ENCODE measurements at places on chromosomes 5 and 9.
A peak's percentile ranks its signal among the peaks of the same experiment; 100 is the strongest.

DNA sequence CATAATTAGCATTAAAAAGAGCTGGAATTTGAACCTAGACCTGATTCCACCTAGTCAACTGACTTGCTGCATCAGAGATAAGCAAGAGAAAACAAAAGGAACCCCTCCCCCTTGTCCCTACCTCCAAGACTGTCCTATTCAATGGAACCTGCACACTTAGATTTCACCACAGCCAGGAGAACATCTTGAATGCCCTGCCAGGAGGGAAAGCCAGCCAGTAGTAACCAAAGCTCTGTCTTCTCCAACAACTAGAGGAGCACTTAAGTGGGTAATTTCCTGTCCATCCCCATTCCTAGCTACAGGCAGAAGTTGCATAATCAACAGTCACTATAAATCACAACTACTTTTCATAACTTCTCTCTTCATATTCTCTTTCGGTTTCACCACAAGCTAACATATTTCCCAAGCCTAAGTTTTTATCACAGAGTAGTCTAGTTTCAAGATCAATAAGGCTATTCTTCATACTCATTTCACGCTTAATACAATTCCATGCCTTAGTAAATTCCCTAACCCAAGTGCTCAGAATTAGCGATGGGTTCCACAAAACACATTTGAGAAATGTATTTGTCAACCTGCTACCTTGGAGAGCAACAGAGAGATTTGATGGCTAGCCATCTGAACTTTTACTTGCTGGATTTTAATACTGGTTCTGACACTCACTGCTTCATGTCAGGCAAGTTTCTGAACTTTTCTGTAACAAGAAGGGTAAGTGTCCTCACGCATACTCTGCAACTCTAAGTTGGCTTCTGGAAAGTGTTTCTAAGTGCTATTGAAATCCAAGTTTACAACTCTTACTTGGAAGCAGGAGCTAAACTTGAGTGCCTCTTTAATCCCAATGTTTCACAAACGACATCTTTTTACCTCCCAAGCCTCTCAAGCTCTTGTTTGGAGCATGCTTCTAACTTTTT, 2.0 kb downstream of the DENND1A start:
- no peak for DNase-seq

DNA sequence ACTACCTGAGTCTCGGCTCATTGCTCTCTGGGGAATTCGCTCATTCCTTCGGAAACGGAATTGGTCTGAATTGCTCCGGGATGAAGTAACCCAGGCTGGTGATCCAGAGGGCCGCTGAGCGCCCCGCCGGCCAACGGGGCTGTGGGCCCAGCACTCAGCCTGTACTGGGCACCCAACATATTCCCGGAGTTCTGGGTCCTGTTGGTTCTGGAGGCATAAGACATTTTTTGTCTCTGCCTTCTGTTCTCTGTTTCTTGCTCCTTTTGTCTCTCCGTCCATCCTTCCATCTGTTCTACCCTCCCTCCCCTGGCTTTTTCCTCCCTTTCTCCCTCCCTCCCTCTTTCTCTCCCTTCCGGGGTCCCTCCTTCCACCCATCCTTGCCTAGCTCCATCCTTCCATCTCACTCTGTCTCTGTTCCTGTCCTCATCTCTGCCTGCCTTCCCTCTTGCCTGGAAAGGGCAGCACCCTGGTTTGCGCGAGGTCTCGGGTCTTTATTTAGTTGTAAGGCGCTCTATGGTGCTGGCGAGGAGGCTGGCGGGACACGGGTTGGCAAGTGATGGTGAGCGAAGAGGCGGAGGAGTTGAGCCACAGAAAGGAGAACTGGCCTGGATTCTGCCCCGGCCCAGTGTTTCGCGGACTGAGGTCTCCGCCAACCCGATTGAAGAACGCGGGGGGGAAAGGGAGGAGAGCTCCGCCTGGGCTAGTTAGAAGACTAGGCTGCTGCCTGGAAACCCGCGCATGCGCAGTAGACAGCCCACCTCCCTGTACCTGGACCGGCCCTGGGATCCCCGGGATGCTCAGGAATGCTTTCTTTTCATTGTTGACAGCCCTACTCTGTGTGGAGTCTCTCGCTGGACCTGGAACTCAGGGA, 1468.0 kb downstream of the FOXD4L5 start:
- DNase-seq = peak; percentile 74

DNA sequence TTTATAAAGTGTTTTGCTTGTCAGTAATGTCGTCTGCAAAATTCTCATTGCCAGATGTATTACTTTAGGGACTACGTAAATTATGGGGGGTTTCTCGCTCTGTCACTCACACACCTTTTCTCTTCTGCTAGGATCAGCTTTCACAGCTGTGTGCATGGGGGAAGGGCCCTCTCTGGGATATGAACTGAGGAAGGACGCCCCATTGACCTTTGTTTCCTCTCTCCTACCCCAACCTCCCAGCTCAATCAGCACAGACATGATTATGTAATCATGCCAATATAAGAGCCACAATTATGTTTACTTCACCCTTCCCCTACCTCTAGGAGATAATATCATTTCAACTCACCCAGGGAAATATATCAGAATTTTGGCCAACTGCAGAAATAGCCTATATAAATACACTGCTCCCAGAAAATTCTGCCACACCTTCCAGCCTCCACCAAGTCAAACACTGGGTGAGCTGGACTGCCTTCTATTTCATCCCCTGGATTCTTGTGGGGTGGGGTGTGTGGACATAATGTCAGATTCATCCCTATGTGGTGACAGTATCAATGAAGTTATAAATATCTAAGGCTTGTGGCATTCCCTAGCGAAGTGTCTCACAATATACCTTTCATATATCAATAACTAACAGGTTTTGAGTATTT, 12.6 kb upstream of the SEMA5A start:
- no peak for DNase-seq

DNA sequence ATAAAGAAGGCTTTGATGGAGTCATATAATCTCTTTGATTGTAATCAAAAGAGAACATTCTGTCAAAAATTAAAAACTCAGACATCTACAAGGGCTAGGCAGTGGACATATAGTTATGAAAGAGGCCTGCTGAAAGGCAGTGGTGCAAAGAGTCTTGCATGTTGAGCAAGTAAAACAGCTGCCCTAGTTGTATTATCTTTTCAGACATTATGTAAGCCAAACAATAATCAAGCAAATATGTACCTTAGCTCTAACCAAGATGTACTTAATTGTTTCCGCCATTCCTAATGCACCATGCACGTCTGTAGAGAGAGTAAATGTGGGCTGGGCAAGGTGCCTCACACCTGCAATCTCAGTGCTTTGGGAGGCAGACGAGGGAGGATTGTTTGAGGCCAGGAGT, 14.3 kb downstream of the GAPT start:
- DNase-seq = no peak

GRCh38 chr5:78339617-78340436, 20.6 kb upstream of the SCAMP1 start:
- no peak for DNase-seq

GRCh38 chr5:95935553-95936100, 26.0 kb downstream of the ELL2 start:
- no peak for DNase-seq

DNA sequence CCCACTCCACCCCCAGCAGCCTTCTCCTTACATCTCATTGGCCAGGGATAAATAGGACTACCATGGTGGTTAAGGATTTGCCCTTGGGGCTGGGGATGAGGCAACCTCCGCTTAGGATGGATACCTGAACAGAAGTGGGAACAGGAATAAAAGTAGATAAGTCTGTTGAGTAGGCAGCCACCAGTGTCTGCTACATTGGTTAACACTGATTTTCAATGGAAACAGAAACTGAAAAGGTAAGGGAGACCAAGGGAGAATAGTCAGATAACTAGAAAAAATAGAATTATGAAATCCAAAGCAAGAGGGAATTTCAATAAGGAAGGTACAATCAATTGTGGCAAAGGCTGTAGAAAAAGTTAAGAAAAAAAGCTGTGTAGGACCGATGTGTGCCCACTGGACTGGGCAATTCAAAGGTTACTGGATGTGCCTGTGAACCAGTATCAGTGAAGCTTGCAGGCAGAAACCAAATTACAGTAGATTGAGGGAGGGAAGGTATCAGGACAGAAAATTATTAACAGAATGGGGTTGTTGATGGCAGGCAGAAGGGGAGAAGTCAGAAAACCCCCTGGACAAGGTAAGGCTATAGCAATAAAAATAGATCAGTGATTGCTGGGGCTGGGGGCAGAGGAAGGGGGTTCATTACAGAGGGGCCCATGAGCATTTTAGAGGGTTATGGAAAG, 48.7 kb downstream of the DNAJC21 start:
- no peak for DNase-seq

DNA sequence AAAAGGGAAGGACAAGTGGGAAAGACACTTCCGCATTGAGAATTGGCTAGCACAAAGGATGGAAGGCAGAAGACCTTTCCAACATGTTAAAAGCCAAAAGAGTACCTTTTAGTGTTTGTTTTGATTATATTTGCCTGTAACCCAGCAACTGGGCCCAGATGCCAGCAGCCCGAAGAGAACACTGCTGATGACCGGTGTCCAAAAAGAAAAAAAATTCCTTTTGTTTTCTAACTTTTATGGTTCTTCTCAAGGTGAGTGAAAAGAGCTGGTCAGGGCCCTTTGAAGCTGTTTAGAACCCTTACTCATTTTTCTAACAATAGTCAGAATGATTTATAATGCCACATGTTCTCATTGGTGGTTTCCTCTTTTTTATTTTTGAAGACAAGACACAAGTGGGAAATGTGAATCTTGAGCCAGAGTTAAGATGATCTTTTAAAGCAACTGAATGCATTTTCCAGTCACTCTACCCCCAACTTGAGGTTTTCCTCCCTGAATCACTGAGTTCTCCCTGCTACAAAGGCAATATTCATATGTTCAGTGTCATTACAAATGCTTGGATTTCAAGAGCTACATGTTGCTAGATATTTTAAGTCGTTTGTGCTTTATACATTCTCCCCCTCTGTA, 32.3 kb upstream of the ZNF462 start:
- DNase-seq = no peak

DNA sequence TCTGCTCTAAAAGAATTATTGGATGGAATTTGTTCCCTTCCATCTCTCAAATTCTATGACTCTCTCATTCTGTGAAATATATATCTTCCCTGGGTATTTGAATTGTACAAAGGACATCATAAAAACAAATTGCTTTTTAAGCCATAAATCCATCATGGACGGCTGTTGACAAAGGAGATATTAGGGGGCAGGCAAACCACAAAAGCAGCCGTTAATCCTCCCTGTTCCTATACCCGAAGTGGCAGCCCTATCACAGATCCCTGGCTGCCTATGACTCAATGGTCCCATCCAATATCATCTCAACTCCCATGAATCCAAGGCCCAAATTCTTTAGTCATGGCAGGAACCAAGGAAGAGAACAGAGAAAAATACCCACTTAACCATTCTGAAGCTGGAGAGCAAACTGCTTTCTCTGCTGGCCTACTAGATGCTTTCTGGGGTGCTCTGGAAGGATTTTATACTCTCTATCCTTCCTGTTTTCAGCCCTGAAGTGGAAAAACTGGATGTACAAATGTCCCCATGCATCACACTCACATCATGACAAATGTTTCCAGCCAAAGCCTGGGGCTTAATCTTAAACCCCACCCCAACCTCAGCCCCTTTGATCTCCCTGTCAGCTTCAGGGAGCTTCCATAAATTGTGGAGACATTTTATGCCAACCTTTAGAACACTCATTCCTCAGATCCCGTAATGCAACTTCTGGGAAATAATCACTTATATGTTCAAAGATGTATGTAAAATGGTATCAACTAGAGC, 59.5 kb downstream of the FAM114A2 start:
- DNase-seq = no peak

DNA sequence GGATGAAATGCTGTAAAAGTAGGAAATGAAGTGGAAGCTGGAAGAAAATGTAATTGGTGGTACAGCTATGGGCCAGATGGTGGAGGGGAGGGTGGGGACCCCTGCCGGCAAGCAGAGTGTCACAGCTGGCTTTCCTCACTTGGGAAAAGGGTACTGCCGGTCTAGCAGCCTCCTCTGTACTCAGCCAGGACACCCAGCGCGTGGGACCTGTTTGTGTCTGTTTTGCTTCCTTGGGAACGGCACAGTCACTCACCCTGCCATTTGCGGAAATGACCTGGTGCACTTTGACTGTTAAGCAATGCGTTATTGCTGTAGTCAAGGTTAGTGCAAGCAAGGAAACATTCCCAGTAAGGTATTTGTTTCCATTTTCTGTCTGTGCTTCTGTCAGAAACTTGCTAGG, 10.1 kb downstream of the TMEM252 start:
- no peak for DNase-seq

Measured in activated CD8-positive, alpha-beta memory T cell treated with anti-CD3 and anti-CD28 coated beads, Interleukin-2, amount 50 U/mL, for 4 hours (primary cell).